HT1080 (cell line): ENCODE measurements at places on chromosomes 16 and 17. TPM values are rescaled to one million over a fixed set of nuclear protein-coding genes. Genes with fewer than 3 reads are reported as not detected.
A peak's percentile ranks its signal among the peaks of the same experiment; 100 is the strongest.

Gene TNP2
- not detected in 2 replicates for total RNA-seq

DNA sequence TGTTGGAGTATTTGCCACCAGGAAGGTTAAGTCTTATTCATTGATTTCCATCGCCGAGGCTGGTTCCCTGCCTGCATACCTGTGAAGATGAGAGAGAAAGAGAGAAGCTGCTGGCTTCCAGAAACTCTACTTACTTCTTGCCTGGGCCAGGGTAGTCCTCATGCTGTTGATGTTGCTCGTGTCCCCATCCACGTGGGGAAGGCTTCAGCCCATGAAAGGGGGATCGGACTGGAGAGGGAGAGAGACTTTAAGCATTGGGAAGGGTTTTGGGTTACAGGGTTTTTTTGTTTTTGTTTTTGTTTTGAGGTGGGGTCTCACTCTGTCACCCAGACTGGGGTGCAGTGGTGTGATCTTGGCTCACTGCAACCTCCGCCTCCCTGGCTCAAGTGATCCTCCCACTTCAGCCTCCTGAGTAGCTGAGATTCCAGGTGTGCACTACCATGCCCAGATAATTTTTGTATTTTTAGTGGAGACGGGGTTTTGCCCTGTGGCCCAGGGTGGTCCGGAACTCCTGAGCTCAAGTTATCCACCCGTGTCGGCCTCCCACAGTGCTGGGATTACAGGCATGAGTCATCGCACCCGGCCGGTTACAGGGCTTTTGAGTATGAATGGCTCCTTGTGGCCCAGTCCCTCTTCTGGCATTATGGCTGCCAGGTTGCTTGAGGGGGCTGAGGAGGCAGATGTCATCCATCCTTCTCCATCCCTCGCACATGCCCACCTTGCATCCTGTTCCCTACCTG, 26.6 kb downstream of the ITGB3 start:
- DNase-seq: peak; percentile 74

Gene BICDL2
- not detected in 2 replicates for total RNA-seq

DNA sequence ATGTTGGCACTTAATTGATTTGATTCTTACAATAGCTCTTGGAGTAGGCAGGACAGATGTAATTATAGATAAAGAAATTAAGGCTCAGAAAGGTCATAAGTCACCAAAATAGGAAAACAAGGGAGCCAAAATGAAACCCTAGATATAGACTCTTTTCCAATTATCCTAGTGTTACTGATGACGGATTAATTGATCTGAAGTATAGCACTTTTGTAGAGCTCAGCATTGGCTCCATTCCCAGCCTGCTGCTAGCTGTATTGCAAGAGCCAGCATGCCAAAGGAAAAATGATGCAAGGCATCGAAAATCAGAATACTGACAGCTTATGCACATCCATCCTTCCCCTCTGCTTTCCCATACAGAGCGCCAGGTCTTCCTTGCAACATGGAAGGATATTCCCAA, 21.6 kb upstream of the RASL10B start:
- no peak for DNase-seq

GRCh38 chr16:64730261-64730660, 391.6 kb downstream of the CDH11 start:
- DNase-seq: no peak

DNA sequence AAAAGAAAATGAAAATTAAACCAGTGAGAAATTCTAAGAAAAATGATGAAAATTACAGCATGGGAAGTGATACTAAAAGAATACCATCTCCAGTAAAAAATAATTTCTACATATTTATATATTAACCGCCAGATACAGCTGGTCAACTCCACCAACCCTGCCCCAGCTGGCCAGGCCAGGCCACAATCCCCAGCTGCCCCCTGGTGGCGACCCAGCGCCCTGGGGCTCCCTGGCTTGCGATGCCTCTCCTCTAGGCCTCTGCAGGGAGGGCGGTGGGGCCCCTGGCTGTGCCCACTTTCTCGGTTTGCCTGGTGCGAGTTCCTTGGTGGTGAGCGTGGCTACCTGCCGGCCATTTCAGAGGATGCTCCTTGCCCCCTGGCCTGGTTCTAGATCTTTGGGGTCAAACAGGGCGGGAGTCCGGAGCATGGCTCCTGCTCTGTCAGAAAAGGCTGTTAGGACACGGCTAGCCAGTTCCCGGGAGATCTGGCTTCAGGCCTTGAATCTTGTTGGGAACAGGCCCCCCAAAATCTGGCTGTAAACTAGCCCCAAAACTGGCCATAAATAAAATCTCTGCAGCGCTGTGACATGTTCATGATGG, 14.5 kb downstream of the GLIS2 start:
- DNase-seq: peak; percentile 57

DNA sequence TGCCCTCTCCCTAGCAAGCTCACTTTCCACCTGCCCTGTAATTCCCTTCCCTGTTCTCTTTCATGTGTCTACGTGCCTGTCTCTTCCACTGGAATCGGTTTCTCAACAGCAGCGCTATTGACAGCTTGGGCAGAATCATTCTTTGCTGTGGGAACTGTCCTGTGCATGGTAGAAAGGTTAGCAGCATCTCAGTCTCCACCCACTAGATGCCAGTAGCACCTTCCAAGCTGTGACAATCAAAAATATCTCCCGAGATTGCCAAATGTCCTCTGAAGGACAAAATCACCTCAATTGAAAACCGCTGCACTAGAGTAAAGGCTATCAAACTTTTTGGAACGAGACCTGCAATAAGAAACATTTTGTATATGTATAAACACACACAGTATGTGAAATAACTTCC, 41.6 kb upstream of the KSR1 start:
- no peak for DNase-seq

- peak; percentile 60 for DNase-seq
These were observed 27.5 kb upstream of the PIK3R6 start for GRCh38 chr17:8894673-8895578.

GRCh38 chr16:58435779-58436178, 43.5 kb downstream of the GINS3 start:
- no peak for DNase-seq

GRCh38 chr17:81414756-81415516, 19.7 kb downstream of the BAHCC1 start:
- DNase-seq: no peak

- DNase-seq: no peak
These were observed 10.8 kb downstream of the NTN1 start for GRCh38 chr17:9032151-9032550.

DNA sequence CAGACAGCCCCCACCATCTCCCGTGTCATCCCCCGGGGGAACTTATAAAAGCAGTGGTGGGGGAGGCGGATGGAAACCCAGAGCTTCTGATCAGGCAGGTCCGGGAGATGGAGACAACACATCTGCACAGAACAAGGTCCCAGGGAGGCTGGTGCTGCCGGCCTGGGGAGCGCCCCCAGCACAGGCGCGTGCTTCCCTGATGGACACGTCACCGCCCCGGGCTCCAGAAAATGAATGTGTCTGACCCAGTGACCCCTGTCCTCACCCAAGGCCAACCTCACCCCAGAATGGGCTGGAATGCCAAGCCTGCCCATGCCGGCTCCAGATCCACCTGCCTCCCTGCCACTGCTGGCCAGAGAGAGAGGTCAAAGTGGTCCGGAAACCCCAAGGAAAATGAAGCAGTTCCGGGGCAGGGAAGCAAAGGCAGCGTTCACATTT, 12.5 kb downstream of the SLC7A5 start:
- no peak for DNase-seq

DNA sequence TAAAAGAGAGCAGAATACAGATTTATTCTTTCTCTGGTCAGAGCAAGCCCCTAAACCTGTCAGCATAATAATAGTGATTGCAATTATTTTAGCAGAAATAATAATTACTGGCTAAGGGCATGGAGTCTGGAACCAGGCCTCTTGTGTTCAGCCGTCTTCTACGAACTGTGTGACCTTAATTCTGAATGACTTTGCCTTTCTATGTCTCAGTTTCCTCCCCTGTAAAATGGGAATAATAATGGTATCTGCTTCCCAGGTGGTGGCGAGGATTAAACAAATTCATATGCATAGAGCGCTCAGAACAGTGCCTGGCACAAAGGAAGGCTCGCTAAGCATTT, 33.4 kb downstream of the RAB11FIP4 start:
- no peak for DNase-seq

GRCh38 chr16:19344224-19344801, 58.8 kb downstream of the CLEC19A start:
- no peak for DNase-seq

DNA sequence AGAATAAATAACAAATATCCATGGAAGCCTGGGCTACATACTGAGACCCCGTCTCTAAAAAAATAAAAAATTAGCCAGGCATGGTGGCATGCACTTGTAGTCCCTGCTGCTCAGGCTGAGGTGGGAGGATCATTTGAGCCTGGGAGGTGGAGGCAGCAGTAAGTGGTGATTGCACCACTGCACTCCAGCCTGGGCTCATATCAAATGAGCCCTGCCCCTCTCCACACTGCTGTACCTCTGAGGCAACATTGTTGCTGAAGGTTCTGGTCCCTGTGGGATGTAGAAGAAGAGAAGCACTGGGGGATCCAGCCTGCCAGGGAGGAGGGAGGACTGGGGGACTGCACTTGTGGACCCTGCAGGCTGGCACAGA, 11.4 kb upstream of the ARHGAP23 start:
- no peak for DNase-seq

GRCh38 chr16:71885261-71885650, 1.3 kb upstream of the ZNF821 start:
- DNase-seq: no peak

Gene EFCAB3
- total RNA-seq: not detected in 2 replicates

GRCh38 chr17:16282522-16282921, 65.5 kb downstream of the PIGL start:
- peak; percentile 84 for DNase-seq

Gene TEKT1
- not detected in 2 replicates for total RNA-seq

Gene FSCN2
- 0.37 and 0.40 TPM in 2 replicates for total RNA-seq

Gene CD300E
- total RNA-seq: not detected in 2 replicates

GRCh38 chr17:82164853-82165252, 47.8 kb downstream of the CCDC57 start:
- DNase-seq: no peak

DNA sequence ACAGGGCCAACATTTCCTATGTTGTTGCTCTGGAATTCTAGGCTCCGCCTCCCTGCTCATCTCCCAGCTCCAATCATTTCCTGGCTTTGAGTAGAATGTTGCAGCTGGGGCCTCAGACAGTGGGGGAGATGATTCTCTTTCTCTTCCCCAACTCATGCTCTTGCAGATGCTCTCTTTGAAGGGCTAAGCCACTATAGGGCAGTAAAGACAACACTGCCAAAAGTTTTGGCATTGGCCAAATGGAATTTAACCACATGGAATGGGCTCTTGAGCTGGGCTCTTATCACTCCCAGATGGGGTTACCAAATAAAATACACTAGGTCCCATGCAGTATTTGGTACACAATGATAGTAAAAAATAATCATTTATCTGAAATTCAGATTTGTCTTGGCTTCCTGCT, 19.6 kb upstream of the EFCAB13 start:
- DNase-seq: no peak

Gene ABCA9
- total RNA-seq: not detected in 2 replicates

DNA sequence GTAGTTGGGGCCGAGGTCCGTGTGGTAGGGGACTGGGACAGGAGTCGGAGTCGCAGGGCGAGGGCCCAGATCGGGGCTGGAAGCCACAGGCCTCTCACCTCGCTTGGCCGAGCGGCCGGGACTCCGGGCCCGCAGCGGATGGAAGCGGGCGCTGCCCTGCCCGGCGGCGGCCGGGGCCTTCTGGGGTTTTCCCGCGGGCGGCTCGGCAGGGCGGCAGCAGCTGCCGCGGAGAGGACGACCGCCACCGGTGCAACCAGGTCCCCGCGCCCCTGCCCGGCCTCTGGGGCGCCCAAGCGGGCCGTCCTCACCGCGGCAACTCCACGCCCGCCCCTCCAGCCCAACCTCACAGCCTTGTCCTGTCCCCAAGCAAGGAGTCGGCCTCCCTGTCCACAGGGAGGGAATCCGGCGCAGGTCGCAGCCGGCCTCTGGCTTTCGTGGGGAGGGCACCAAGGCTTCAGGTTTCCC, 15.6 kb upstream of the UTP6 start:
- DNase-seq: no peak

- no peak for DNase-seq
These were observed 17.0 kb downstream of the GFOD2 start for GRCh38 chr16:67702130-67702529.

GRCh38 chr16:64926476-64926875, 195.4 kb downstream of the CDH11 start:
- no peak for DNase-seq

Gene FNDC8
- total RNA-seq: not detected in 2 replicates

DNA sequence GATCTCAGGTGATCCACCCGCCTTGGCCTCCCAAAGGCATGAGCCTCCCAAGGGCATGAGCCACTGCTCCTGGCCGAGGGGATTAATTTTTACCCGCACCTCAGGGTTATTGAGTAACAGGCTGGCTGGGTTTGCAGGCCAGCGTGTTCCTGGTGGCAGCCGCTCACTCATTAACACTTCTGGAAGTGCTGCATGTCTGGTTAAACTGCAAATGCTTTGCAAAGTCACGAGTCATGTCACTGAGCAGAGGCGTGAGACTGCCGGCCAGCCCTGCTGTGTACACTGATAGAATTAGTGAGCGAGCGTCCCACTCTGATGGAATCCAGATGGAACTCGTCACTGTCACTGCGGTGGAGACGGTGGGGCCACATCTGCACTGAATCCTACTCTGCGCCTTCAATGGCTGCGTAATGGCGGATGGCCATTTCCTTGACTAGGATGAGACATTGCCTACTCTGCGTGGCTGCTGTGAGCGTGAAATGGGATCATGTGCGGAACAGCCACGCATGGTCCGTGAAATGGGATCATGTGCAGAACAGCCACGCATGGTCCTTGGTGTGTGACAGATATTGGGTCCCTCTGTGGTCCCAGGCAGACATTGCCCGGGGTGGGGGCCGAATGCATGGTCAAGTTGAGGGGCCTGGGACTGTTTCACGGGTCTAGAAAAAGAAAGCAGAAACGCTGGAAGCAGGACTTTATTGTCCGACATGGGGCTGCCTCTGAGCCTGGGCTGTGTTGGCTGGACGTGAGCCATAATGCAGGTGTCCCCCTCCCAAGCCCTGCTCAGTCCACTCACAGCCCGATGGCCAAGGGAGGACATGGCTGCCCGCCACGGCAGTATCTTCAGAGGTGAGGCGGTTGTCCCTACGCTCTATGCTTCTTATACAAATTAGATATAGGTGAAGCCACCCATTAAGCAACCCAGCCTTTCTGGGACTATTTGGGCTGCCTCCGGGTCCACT, 740 bp upstream of the SLC5A10 start:
- DNase-seq: no peak
